T-cell (primary cell): ENCODE measurements at places on chromosomes 16 and 17.

DNA sequence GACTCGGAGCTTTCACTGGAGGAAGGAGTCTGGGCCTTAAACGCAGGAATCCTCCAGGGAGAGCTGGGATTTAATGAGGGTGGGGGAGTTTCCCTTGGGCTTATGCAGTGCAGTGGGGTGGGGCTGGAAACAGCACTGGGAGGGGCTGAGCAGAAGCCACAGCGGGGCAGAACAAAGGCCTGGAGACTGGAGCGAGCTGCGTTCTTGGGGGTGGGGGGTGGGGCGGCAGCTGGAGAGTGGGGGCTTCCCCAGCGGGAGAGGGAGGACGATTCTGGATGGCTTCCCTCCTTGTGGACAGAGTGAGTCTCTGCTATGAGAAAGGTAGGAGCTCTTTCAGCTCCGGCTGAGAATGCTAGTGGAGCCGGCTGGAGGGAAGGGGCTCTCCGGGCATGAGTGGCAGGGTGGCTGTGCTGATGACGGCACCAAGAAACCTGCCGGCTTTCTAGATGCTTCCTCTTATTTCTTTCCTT is 406.0 kb downstream of the SEC14L1 start:
- no peak for DNase-seq

DNA sequence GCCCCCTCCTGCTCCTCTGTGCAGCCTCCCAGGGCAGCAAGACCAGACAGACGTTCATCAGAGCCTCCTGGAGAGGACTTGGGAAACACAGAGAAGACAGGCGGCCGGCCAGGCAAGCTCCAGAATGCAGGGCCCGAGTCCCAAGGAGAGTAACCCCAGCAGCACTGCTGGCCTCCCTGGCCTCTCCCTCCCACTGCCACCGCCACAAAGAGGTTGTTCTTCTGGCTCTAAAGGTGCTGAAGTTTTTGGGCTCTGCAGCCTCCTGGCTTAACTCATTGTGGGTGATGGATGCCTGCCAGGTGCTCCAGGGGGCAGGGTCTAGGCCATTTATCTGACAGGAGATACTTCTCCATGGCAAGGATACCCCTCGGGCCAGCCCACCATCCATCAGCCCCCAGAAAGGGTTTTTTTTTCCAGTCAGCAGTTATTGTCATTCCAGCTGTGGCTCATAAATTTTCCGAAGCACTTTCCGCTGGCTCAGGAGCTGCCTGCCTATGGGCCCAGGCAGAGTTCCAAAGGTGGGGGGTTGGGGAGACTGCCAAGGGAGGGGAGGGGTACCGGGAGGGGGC is 32.0 kb upstream of the MRPS23 start:
- DNase-seq, result no peak

DNA sequence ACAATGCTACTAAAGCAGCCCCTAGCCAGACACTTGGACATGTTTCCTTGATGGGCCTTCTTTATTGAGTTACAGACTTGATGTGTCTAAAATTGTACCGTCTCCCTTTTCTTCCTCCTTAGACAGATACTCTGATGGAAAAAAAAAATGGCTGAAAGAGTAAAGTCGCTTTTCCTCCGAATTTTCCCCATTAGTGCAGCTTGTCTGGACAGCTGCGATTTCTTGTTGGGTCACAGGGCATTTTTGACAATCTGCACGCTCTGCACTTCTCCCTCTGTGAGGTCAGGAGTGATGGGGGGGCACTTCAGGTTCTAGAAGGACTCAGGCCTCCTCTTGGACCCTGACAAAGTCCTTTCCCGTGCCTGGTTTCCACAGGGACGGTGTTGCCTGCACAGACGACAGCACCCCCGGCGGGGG is 968 bp upstream of the PRKAR1A start:
- DNase-seq, result no peak

DNA sequence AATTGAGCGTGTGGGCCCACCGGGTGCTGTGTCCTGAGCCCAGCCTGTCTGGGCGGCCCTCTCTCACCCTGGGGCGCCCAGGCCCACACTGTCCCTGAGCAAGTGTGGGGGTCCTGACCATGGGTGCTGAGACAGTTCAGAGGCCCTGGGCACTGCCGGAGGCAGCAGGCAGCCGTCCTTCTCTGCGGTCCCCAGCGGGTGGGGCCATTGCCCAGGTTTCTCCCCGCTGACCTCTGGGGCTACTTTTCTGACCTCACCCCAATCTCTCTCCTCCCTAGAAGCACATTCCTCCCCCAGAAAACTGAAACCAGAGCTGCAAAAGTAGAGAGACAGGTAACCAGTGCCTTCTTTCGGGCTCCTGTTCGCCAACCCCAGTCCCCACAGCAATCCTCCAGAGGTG is 36.0 kb upstream of the PVALEF start:
- no peak for DNase-seq

- no peak for DNase-seq
Observed at GRCh38 chr17:43467981-43468581, 15.7 kb upstream of the DHX8 start.

DNA sequence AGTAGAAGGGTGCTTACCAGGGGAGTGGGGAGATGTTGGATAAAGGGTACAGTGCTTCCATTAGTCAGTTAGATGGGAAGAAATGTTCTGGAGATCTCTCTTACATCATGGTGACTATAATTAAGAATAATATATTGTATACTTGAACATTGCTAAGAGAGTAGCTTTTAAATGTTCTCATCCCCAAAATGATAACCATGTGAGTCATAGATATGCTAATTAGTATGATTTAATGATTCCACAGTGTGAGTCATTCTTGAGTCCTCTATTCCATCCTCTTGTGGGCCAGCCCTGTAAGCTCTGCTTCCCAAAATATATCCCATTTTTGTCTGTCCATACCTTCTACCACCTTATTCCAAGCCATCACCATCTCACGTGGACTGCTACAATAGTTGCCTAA is 80.6 kb upstream of the CDH11 start:
- no peak for DNase-seq

DNA sequence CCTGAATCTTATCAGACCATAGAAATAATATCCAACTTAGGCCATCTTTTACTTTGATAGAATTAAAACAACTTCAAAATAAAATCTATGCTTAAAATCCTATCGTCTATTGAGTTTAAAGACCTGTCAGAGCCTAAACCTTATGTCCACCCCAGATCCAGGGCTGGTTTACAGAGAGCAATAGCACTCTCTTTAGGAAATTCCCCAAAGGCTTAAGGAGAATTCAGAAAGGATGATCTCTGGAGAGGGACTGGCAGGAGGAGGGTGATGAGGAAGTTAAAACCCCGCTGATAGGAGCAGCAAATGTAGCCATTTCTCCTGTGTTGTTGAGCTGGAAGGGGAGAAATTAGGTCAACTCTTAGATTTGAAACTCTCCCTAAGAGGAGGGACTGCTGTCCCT is 175.3 kb downstream of the HS3ST4 start:
- DNase-seq, result no peak

GRCh38 chr16:31298958-31299357 is 39.2 kb downstream of the ITGAM start:
- no peak for DNase-seq

GRCh38 chr17:48219617-48220016 is 112.1 kb downstream of the SNX11 start:
- DNase-seq, result no peak

DNA sequence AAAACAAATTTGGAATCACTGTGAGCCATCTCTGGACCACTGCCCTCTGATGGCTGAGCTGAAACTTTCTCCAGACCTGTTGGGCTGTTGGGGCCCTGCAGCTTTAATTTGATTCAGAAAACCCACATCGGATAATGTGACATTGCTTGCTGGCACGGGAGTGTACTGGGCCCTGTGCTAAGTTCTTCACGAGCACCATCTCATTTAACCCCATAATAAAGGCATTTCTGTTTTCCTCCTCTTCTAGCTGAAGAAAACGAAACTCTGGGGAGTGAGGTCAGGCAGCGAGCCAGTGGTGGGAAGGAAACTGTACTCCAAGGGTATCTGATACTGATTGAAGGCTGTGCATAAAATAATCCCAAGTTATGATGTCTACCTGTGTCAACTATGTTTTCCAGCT is 34.5 kb upstream of the TNRC6A start:
- DNase-seq, result no peak

DNA sequence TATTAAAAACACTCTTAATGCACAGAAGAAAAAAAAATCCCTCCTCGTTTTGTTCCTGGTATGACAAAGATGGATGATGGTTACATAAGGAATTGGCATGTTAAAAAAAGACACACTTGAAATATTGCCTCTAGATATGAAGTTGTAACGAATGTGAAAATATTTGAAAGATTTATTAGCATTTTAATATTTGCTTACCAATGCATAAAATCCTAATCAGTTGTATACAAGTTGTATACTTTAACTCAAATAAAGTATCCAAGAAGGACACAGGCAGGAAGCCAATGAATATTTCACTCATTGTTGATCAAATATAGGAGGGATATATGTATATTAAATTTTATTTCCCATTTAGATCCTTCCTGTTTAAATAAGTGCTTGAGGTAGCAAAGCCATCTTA is 850.8 kb upstream of the RBFOX1 start:
- DNase-seq, result no peak

DNA sequence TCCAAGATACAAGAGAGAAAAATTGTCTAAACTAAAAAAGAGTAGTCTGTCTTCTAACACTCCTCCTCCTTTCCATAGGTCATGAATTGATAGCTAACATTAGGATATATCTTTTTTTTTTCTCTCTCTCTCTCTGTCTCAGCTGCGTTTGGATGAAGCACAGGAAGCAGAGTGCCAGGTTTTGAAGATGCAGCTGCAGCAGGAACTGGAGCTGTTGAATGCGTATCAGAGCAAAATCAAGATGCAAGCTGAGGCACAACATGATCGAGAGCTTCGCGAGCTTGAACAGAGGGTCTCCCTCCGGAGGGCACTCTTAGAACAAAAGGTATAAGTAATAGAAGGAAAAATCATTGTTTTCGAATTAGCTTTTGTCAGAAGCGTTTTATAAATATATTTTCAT is 32.9 kb downstream of the ABHD15 start:
- DNase-seq, result no peak
